ENCODE measurements at places on chromosomes 2 and 18.

- DNase-seq, result no peak
These were observed 28.2 kb downstream of the SOX11 start for GRCh38 chr2:5720426-5720825.

DNA sequence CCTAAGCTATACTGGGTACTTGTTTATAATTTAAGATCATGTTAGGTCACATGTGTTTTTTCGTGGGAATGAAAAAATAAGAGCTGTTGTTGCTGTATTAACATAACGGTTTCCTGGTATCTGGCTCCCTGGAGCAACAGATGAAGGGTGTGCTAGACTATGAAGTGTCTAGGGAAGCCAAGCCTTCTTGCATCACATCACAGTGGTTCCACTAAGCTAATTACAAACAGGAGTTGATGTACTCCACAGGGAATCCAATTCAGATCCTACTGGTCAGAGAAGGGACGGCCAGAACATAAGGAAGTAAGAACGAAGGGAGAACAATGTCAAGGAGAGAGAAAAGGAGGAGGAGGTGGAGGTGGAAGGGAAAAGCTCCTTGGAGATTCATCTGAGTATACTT is 193.0 kb upstream of the CYP26B1 start:
- no peak for DNase-seq

DNA sequence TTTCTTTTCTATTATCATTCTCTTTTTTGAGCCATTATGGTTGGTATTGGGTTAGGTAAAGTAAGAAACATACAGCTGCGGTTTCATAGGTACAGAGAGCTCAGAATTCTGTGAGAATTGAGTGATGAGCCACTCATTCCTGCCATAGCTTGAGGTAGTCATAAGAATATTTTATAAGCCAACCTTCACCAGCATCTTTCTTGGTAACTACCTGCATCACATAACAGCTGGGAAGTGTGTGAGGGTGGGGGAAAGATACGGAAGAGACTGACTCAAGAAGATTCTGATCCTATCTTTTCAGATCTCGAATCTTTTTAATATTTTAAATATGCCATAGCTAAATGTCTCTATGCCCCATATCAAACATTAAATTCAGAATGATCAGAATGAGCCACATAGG is 313.8 kb upstream of the DDX18 start:
- no peak for DNase-seq

- no peak for DNase-seq
These were observed 27.8 kb downstream of the TWIST2 start for GRCh38 chr2:238875471-238876231.

DNA sequence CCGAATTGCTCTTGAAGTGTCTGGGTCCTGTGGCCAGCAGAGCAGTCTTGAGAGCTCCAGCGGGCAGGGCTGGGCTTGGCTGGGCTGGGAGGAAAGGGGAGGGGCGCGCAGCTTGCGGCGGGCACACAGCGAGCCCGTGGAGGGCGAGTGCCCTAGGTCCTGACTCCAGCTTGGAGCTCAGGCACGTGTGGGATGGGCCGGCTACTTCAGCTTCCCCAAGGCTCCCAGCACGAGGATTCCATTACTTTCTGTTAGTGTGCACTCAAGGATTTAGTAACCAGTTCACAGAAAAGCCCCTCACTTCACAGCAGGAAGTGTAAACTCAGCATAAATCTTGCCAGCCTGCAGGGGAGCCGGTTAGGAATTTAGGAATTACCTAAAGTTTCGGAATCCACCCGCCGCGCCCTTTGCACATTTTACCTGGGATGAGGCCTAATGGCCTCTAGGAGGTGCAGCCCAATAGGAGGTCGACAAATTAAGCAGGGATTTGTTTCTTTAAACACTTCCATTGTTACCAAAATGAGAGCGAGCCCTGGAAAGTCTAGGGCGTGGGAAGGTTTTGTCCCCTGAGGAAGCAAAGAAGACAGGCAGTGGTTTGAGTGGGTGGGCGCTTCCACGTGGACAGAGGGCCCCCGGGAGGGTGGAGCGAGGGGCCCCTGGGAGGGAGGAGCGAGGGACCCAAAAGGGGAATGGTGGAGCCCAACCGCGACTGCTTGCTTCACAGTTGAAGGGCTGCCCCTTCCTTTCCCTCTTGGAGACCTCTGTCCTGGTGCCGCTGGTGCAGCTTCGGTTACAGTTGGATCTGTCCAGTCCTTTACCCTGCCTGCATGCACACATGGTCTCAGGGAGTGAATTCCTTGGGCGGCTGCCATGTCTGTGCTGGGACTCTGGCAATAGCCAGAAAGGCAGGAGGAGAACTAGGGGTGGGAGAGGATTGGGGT is 93.3 kb downstream of the CTAGE1 start:
- no peak for DNase-seq

GRCh38 chr2:150983314-150983897 is 278.3 kb downstream of the RBM43 start:
- DNase-seq, result no peak

- DNase-seq, result no peak
These were observed 4.1 kb downstream of the ANTXR1 start for GRCh38 chr2:69017080-69017479.

- no peak for DNase-seq
These were observed 24.9 kb downstream of the MLPH start for GRCh38 chr2:237511885-237512405.

All from SW 1271 (cell line).